ENCODE measurements at places on chromosomes 3 and 15.

GRCh38 chr15:28989239-28989830 is 103.6 kb downstream of the APBA2 start:
- DNase-seq = no peak

GRCh38 chr3:136903899-136904298 is 41.9 kb downstream of the NCK1 start:
- no peak for DNase-seq

GRCh38 chr3:61608711-61609110 is 47.3 kb downstream of the PTPRG start:
- no peak for DNase-seq

GRCh38 chr3:114639171-114639570 is 345.3 kb downstream of the TIGIT start:
- no peak for DNase-seq

DNA sequence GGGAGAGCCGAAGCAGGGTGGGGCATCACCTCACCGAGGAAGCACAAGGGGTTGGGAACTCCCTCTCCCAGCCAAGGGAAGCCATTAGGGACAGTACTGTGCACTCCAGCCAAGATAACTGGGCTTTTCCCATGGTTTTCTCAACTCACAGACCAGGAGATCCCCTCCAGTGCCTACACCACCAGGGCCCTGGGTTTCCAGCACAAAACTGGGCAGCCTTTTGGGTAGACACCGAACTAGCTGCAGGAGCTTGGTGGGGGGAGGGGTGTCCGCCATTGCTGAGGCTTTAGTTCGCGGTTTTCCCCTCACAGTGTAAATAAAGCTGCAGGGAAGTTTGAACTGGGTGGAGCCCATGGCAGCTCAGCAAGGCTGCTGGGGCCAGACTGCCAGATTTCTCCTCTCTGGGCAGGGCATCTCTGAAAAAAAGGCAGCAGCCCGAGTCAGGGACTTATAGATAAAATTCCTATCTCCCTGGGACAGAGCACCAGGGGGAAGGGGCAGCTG is 129.6 kb upstream of the LMCD1 start:
- no peak for DNase-seq
